Left kidney (tissue), 8 donors: ENCODE measurements at places on chromosomes 11 and 22. TPM values are rescaled to one million over a fixed set of nuclear protein-coding genes. Genes with fewer than 3 reads are reported as not detected.

The GGTLC3 gene
- polyA plus RNA-seq: 0.18 TPM

DNA sequence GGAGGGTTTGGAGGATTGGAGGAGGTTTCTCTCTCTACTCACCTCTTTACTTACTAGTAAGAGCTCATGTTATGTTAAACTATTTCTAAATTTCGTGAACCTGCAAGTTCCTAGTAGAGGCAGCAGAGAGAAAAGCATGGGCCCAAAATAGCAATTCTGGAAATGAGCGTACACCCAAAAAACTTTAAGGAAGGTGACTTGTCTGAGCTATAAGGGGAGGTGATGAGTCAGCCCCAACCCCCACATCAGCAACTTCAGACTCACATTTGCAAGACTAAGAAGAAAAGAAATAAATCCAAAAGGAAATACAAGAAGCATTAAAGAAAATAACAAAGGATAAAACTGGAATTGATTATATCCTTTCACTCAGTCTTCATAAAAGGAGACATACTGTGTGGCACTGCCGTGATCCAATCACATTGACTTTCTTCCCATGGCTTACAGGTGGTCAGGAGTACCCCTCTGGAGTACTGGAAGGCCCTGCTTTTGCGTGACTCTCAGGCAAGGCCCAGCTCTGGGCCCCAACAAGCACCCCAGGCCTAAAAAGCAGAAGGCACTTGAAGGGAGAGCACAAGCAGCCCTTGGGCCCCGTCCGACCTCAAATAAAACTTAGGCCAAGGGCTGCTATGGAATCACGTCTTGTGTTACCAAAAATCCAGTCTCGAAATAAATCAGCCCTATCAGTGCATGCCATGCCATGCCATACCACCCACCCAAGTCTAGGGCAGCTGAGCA, 14.3 kb downstream of the PACSIN2 start:
- no peak for DNase-seq

DNA sequence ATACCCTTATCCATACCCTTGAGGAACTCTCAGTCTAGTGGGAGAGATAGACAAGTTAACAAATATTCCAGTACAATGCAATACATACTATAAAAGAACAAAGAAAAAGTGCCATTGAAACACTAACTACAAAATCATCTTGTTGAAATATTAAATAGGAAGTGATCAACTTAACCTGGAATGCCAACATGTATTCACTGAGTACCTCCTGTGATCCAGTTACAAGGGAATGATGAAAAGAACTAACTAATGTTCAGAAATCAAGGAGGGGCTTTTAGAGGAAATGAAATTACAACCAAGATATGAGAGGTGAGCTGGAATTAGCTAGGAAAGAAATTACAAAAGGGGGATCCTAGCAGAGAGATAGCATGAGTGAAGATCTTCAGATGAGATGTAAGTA, 6.2 kb upstream of the FIBIN start:
- DNase-seq: no peak

- DNase-seq: no peak
Measured at GRCh38 chr22:37115032-37115431, 5.5 kb upstream of the TMPRSS6 start.
